Kidney glomerular epithelial cell (primary cell): ENCODE measurements at places on chromosomes 1 and 21.

DNA sequence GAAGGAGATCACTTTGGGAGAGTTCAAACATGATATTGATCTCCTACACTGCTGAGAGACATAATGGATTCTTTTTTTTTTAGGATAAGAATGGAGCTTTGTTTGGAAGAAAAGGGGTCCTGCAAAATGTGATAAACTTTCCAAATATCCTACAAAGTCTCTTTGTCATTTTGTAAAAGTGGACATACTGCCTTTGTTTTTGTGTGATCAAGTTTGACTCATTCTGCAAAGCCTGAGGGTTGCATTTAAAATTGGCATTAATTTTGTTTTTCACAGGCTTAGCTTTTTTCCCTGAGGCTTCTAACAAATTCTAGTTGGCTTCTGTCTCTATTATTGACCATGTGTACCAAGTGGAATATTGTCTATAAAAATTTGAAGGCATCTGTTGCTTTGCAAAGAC, 113.2 kb downstream of the AK5 start:
- DNase-seq: no peak

DNA sequence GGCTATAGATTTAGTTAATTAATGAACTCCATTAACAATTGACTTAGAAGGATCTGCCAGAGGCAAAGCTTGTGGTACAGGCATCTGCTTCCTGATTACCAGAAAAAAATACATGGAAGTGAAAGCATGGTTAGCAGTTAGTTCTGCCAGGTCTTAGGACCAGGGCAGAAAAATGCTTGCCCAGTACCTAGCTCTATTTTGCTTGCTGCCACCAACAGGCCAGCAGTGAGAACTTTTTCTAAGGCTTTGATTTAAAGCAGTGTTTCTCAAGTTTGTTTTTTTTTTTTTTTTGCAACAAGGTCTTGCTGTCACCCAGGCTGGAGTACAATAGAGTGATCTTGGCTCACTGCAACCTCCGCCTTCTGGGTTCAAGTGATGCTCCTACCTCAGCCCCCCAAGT, 16.4 kb upstream of the MTF1 start:
- no peak for DNase-seq

GRCh38 chr1:37073854-37074379, 39.6 kb upstream of the GRIK3 start:
- no peak for DNase-seq

DNA sequence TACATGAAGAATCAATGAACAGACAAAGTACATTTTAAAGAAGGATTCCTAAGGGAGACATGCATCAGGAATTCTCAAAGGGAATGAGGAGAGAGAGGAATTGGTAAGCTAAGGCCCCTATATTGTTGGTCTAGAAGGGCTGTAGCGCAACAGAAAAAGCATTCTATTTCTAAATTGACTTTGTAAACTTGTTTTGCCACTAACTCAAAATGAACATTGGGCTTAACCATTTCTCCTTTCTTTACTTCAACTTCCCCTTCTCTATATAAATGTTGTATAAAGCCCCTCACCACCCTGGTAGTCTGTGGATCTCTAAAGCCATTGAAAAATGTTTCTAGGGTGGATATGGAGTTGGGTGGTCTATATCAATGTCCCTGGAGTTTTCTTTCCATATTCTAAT, 20.4 kb upstream of the OR6N2 start:
- no peak for DNase-seq

DNA sequence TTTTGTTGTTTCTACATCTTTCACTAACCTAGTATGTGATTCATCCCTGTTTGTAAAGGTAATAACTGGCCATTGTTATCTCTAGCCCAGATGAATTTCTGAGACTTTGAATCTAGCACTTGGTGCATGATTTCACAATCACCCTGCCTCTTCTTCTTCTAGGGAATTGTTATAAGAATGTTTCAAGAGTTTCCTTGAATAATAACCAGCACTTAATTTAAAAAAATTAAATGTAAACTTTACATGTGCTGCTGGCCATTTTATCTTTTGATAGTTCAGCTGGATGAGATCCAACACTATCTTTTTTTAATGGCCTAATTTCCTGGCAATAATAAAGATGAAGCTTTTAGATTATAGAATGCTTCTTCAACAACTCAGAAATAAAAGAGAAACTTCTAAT, 31.8 kb downstream of the UBE2U start:
- no peak for DNase-seq

DNA sequence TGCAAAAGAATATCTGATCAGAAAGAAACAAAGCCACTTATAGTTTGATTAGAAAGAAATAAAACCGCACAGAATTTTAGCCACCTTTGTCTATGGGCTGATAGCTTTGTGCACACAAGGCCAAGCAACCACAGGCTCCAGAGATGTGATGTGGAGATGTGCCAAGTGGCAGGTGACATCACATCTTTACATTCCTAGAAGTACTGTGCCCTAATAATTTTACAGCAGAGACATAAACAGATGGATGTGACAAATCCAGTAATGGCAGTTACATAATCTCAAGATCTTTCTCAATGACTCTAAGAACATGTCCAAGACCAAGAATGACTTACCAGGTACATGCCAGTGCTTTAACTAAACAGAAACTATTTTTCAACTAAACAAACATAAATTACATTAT, 159.5 kb downstream of the LTN1 start:
- DNase-seq: no peak

- DNase-seq: no peak
Observed at GRCh38 chr1:56074007-56074651, 505.2 kb downstream of the PLPP3 start.

DNA sequence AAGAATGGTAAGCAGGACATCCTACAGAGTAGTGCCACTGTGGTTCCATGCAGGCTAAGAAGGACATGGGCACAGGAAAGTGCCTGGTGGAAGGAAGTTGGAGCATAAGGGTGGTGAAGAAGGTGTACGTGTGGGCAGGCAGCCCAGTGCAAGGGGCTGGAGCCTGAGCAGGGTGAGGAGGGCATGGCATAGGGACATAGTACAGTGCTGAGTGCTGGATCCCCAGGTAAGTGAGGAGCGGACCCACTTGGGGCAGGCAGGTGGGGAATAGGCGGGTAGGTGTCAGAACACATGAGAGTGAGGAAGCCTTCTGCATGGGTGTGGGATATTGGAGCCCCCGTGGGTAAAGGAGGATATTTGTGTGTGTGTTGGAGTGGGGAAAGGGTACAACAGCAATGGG, 15.7 kb upstream of the LRRC53 start:
- DNase-seq: no peak

- DNase-seq: no peak
Observed at GRCh38 chr1:14625572-14625971, 27.1 kb downstream of the KAZN start.

- no peak for DNase-seq
Observed at GRCh38 chr1:243508303-243508713, 252.5 kb downstream of the SDCCAG8 start.

DNA sequence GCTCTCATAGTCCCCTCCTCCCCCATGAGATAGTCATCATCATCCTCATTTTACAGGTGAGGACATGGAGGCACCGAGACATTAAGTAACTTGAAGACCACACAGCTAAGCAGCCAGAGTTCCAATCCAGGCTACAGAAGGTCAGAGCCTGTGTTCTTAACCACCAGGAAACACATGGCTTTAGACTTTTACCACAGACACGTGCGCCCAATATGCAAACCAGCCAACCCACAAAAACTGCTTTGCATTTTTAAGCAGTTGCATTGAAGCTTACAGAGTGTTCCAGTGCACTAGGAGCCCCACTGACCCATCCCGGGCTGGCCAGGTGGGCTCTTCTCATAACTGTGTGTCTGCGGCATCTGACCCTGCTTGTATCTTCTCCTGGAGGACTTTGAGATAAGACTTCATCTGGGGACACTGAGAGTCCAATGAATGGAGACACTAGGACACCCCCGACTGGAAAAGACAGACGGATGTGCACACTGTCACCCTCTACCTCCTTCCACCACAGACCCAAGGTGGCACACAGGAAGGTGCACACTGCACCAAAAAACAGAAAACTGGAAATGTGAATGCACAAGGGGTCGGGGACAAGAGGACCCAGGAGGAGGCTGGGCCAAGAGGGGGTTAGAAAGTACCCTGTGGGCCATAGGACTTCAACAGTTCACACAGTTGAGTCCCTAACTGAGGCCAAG, 56.4 kb downstream of the ETS2 start:
- no peak for DNase-seq

DNA sequence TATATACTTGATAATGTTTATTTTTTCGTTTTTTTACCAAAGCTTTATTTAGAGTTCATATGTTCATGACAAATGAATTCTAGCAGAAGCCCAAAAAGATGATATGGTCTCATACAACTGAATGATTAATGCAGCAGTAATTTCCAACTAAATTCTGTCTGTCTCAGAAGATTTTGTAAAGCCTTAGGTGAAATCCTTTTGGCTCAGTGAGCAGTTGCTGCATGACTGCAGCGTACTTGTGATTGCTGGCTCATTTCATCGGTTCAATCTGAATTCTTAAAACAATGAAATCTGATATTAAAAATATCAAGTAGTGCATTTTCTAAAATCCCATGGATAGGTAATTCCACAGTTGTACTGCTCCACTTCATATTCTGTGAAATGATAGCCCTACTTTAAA, 73.2 kb downstream of the AK5 start:
- DNase-seq: no peak
